ENCODE measurements at places on chromosomes 6 and 20. TPM values are rescaled to one million over a fixed set of nuclear protein-coding genes. Genes with fewer than 3 reads are reported as not detected.

KCNB1 gene
- not detected for total RNA-seq

RSPO3 gene
- 2.3 TPM for total RNA-seq

TRIM31 gene
- not detected for total RNA-seq

EFCAB8 gene
- total RNA-seq: not detected

LHFPL5 gene
- total RNA-seq: not detected

TXLNB gene
- 4.1 TPM for total RNA-seq

CRIP3 gene
- total RNA-seq: not detected

LY6G6F gene
- total RNA-seq: not detected
